ENCODE measurements at places on chromosomes 5 and 9. TPM values are rescaled to one million over a fixed set of nuclear protein-coding genes. Genes with fewer than 3 reads are reported as not detected.

- DNase-seq, result no peak
Observed at GRCh38 chr9:104345061-104345460, 159.0 kb upstream of the OR13F1 start.

DNA sequence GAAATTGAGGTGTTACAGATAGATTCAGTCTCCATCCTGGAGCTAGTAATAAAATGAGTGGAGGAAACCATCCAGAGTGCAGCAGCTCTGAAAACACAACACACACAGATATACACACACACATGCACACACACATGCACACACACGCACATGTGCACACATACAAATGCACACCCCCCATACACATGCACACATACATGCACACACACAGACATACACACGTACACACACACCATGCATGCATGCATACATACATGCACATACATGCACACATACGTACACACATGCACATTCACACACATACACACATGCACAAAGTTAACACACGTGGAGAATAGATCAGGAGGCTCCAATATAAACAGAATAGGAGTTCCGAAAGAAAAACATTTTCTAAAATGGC lies 21.0 kb upstream of the OBP2B start:
- DNase-seq, result no peak

DNA sequence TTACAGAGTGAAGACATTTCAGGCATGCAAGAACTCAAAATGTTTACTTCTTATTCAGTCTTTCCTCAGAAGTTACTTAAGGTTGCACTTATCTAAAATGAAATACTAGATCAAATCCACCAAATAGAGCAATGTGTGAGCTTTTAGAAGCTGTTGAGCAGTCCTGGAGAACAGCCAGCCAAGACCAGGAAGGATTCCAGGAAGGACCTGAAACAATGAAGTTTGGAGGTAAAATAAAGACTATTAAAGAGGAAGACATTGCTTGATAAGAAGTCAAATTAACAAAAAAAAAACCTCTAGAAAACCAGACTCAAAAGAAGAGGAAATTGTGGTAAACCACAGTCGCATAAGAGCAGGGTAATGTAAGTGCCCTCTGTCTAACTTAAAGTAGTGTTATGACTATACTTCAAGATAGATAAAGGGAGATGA lies 156.2 kb upstream of the S1PR3 start:
- DNase-seq, result no peak

IFNA21 gene
- not detected for total RNA-seq

Measured in frontal cortex (tissue), 4 donors.